ENCODE measurements at places on chromosomes 3 and 15.

DNA sequence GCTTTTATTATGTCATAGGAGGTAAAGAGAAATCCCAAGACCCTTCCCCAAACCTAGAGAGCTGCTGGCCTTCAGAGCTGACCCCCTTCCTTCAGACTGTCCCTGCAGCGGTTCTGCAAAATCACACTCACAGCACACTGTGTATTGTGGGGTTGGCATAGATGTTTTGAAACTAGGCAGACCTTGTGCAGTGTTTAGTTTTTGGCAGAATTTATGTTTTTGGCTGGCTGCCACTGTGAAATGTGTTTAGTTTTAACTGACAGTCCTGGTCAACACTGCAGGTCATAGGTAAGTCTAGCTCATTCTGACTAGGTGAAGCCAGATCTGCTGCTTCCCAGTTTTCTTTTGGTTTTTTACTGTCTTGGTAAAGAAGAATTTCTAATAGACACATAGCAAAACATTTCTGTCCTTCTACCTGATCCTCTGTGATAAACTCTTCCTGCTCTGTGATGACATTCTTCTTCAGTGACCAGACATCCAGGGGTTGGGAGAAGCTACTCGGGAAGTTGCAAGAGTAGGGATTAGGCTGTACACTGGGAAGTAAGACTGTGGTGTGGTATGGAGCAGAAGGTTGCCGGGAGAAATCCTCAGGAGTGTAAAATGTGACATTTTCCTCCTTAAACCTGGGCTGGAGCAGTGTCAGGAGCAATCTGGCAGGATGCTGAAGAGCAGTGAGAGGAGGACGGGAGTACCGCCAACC lies 209.6 kb upstream of the MCTP2 start:
- DNase-seq, result no peak

- no peak for DNase-seq
Observed at GRCh38 chr3:187639927-187640568, 30.1 kb downstream of the SST start.

GRCh38 chr15:99306694-99307338 lies 55.5 kb downstream of the LRRC28 start:
- no peak for DNase-seq

- DNase-seq, result no peak
Observed at GRCh38 chr3:71657831-71658530, 67.2 kb downstream of the EIF4E3 start.

GRCh38 chr3:109973733-109974132 lies 636.4 kb upstream of the DPPA4 start:
- DNase-seq, result no peak

DNA sequence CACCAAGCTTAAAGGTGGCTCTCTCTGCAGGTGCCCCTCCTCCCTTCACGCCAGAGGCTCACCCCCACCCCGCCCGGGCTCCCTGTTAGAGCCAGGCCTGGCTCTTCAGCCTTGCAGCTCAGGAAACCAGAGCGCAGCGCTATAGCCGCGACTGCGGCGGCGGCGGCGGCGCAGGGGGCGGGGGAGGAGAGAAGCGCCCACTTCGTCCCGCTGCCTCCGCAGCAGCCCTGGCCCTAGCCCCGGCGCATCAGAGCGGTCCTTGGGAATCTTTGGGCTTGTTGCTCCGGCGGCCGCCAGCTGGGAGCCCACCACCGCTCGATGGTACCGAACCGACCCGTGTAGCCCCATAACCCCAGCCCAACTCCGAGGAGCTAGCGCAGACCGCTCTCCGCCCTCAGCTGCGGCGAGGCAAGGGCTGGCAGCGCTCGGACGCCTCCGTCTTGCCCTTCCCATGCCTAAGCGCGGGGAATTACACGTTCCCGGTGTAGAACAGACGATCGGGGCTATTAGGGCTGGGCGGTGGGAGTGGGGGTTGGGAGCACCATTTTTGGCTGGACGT lies 1.2 kb downstream of the RASGRF1 start:
- no peak for DNase-seq

GRCh38 chr15:92151741-92152140 lies 241.9 kb upstream of the ST8SIA2 start:
- DNase-seq, result no peak

- DNase-seq, result no peak
Observed at GRCh38 chr3:36408146-36408545, 27.8 kb downstream of the STAC start.

DNA sequence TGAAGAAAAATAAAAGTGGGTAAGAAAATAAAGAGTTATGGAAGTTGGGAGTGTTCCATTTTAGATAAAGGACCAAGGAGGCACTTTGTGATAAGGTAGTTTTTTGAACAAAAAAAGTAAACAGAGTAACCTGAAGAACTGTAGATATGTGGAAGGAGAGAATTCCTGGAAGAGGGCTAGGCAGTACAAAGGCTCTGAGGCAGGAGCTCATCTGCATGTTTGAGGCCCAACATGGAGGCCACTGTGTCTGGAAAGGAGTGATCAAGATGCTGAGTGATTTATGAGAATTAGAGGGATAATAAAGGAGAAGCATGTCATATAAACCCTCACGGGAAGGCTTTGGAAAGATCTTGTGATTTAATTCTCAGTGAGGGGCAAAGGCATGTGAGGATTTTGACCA lies 126.5 kb downstream of the DTWD1 start:
- DNase-seq, result no peak

GRCh38 chr3:14424711-14425580 lies 22.5 kb downstream of the SLC6A6 start:
- no peak for DNase-seq

GRCh38 chr15:96889734-96890480 lies 559.4 kb downstream of the NR2F2 start:
- DNase-seq, result no peak

GRCh38 chr3:147807776-147808175 lies 398.6 kb downstream of the ZIC1 start:
- no peak for DNase-seq

DNA sequence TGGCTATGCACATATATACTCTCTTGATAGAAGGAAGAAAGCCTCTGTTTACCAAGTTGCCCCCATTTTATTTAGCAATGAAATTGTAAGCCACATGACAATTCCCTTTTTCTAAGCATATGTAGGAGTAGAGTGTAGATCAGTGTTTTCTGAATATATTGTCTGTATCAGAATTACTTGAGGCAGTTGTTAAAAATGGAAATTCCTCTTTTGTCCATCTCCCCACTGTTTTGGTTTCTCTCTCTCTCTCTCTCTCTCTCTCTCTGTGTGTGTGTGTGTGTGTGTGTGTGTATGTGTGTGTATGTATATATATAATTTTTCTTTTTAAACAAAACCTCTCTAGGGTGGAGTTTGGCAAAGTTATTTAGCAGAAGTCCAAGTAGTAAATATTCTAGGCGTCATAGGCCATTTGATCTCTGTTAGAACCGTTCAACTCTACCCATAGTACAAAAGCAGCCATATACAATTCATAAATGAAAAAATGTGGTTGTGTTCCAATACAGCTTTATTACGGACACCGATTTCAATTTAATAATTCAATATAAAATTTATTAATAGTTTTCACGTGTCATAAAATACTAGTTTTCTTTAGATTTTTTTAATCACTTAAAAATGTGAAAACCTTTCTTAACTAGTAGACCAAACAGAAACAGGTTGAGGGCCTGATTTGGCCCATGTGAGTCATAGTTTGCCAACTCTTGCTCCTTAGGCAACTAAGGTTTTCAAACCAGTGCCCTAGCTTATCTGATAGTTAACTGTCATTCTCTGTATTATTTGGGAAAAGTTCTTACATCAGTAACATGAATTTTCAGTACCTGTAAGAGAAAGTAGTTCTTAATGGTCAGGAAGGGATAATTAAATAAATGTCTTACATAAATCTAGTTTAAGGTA lies 39.8 kb downstream of the UBE2E1 start:
- DNase-seq, result no peak

GRCh38 chr15:60479361-60480110 lies 594 bp upstream of the ICE2 start:
- no peak for DNase-seq

GRCh38 chr15:36912311-36912712 lies 188.0 kb downstream of the MEIS2 start:
- DNase-seq, result no peak

Measured in caudate nucleus (tissue), 63 donors.